ENCODE measurements at places on chromosomes 5 and 9.
A peak's percentile ranks its signal among the peaks of the same experiment; 100 is the strongest.

DNA sequence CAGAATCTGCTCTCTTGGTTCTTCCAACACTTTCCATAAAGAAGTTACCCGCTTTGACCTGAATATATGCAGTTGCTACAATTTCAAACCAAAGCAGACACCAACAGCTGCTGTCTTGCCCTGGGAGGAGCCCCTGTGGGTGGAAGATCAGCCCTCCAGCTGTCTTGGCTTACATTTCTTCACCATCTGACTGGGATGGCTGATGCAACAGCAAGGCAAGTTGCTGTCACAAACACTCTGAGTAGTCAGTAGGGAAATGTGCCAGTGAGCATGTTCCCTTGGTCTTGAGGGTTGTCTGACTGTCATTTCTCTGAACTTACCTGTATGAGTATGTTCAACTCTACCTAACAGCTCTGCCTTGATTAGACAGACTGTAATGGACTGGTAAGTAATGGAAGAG is 152.9 kb downstream of the SGCD start:
- DNase-seq = no peak

DNA sequence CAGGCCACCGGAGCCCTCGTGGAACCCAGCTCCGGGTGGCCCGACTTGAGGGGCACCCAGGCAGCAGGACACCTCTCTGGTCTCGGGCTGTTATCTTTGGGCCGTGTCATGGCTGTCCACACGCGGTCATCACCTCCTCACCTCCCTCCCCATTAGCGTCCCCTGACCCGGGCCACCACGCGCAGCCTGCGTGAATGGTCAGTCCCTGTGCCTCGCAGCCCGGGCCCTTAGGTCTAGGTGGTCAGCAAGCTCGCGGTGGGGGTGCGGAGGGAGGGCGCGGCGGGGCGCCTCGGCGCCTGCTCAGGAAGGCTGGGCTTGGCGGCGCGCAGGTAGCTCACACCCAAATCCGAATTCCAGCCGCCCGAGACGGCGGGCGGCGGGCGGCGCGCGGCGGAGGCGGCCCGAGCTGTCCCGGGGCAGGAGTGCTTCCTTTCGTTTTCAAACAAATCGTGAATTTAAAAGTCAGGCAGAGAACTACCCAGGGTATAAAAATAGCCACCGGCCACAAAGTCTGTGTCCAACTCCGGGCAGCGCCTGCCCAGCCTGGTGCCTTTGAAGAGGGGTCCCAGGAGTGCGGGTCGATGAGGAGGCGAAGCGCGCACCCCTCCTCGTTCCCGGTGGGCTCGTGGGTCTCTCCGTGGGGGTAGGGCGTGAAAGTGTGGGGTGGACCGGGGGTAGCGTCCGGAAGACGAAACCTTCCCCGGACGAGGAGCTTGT is 1.0 kb upstream of the RXRA start:
- peak; percentile 51 for DNase-seq

DNA sequence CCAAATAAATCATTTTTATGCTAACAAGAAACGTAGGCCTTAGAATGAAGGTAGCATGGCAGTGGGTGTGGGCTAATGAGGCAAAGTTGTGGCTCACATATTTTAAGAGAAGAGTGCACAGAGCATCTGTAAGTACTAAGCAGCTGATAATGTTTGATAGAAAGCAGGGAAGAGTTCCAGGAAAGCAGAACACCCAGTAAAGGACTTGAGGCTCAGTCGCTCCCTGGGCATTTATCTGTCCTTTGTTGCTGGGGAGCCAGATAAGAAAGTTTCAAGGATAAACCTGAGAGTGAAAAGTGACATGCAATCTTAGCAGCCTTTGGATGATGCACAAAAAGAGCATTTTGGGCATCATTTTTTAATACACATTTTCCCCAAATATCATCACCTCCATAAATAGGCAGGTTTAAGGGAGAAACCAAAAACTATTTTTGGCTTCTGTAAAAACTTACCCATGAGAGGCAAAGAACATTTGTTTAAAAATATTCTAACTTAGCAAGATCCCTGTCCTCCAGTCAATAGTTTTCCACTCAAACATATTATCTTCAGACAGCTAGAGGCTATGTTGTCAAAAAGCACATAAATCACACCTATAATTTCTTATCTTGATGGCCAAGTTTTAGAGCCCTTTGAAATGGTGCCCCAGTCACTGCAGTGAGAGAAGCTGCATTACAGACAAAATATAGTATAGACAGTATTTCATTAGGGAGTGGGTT is 3.4 kb downstream of the FREM1 start:
- no peak for DNase-seq

- DNase-seq = peak; percentile 56
Observed at GRCh38 chr5:123035360-123035917, 1.1 kb downstream of the PPIC start.

- no peak for DNase-seq
Observed at GRCh38 chr5:150428978-150429377, 16.3 kb upstream of the CD74 start.

GRCh38 chr9:130199605-130200004 is 27.4 kb downstream of the NCS1 start:
- DNase-seq = peak; percentile 74

DNA sequence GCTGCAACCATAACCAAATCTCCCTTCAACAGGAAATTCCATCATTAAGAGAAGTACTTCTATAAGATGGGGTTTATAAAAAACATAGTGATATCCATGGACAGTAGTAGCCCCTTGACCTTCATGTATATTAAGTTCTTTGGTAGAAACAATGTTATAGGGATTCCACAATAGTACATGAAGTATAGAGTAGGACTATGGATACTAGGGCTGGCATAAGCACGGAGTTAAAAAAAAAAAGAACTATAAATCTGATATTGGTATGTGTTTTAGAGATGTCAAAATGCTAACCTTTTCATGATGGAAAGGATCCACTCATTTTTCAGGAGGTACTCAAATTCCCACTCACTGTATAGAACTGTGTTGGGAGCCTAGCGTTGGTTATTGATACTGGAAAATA is 337.6 kb downstream of the FGF10 start:
- DNase-seq = no peak

DNA sequence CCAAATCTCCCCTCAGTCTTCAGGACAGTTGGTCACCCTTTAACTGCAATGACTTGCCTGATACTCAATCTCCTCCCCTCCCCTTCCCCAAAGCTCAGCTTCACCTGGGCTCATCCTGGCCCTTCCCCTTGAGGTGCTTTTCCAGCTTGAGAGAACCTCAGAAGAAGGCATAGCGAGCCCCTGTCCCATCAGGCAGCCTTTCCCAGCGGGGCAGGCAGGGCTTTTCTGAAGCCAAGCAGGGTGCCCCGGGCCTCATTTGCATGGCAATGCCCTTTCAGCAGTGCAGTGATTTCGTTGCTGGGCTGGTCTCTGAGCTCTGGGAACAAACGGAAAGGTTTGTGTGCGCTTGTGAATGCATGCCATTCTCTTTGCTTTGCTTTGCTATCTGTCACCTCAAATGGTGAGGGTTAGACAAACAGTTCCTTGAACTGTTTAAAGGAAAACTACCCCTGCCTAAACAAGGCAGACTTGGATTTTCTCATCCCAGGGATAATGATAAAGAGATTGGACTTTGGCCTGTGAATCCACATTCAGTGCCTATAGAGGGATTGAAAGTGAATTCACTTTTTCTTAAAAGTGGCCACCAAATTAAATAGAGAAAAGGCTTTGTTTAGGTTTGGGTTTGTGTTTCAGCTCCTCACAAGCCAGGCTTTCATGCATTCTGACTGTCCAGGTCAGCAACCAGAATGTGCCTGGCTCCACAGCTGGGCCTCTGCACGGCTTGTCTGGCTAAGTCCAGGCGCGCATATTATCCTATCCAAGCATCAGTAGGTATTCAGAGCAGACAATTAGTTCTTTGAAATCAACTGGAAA is 165.3 kb downstream of the ZNF608 start:
- DNase-seq = peak; percentile 36

DNA sequence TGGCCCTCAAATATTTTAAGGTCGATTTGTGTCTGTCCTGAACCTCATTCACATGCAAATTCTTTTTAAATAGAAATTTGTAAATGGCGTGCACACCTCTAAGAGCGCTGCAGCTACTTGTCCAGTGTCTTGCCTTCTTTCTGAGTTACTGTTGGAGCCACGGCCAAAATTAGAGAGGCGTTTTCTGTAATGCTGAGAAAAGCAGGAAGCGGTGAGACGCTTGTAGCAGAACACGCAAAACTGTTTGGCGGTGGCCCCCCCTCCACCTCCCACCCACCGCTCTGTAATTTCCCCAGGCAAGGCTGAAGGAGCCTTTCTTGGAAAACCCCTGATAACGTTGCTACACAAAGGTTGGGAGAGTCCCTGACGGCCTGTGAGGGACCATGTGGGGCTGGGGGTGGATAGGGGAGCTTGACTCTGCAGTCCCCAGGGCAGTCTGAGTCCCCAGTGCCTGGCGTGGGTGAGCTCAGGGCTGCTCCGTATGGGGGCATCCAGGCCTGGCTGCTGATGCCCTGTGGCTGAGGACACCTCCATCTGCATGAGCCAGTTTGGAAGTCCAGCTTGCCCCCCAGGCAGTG is 96.5 kb downstream of the GADD45G start:
- DNase-seq = no peak

DNA sequence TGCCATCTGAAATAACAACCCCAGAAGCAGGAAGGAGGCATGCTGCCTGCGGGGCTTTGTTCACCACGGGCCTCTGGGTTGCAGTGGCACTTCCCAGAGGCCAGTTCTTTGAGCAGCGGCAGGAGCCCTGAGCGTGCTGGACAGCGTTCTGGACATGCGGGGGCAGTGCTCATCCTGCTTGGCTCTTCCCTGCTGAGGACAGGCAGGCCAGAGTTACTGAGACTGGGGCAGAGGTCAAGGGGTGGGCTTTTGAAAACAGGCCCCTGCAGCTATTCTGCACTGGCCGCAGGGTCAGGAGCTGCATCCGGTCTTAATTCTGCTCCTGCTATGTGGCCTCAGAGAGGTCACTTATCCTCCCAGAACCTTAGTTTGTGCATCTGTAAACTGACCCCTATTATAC is 258.6 kb downstream of the FSTL4 start:
- no peak for DNase-seq

DNA sequence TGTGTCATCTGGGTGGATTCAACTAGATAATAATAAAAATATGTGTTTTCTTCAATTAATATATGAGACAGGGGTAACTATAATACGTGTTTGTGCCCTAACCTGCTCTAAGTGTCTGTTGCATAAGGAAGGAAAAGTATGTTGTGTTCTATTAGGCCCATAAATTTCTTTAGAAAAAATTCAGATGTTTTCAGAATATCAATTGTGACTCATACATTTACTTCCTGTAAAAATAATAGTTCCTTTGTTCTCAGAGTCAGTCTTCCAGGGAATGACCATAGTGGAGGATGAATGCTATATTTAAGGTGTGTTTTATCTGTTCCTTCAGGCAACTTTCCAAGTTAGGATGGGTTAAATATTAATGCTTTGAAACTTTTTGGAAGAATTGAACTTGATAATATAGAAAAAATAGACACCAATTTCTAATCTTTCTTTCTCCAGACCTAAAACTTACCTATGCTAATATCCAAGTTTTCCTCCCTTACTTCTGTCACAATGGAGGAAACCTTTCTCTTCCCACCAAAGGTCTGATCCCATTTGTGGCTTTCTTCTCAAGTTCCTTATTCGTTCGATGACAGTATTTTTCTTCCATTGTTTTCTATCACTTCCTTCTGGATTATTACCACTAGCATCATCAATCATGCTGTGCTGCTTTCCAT is 49.9 kb downstream of the ISL1 start:
- no peak for DNase-seq

DNA sequence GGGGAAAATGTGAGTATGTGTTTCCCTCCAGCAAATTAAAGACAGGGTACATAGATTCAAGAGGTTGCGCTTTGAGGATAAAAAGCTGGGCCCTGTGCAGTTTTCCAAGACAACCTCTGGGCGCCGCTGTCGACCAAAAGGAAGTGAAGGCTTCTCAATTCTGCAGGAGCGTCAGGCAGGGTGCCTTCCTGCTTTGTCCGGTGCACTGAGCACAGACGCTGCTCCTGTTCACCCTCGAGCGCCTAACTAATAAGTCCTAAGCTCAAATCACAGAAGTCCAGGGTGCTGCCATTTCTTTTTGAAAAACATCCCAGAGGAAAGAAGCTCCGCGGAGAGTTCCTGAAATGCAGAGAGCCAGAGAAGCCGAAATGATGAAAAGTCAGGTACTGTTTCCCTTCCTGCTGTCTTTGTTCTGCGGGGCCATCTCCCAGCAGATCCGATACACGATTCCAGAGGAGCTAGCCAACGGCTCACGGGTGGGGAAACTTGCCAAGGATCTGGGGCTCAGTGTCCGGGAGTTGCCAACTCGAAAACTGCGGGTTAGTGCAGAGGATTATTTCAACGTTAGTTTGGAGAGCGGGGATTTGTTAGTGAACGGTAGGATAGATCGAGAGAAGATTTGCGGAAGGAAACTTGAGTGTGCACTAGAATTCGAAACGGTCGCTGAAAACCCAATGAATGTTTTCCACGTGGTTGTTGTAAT is at the start of gene PCDHGB1:
Gene PCDHGB1, plus strand, starts transcription at position 183 of the 703 bp plus-strand sequence. Its CDS starts 162 bp downstream, at position 345.
- no peak for DNase-seq

DNA sequence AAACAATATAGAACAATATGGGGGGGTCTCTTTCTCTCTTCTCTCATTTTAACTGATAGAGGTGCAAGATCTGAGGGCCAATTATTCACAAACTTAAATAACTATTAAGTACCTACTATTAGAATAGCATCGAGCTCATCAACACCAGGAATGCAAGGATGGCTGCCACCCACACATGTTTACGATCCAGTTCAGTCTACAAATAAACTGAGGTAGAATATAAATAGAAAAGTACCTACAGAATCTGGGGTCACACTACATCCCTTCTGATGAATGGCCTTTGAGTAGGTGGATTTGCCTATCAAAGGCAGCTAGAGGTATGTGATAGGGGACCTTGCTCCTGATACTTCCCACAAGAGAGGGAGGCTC is 91.8 kb upstream of the ZNF366 start:
- DNase-seq = no peak

GRCh38 chr5:43631182-43631910 is 28.4 kb downstream of the NNT start:
- peak; percentile 34 for DNase-seq

DNA sequence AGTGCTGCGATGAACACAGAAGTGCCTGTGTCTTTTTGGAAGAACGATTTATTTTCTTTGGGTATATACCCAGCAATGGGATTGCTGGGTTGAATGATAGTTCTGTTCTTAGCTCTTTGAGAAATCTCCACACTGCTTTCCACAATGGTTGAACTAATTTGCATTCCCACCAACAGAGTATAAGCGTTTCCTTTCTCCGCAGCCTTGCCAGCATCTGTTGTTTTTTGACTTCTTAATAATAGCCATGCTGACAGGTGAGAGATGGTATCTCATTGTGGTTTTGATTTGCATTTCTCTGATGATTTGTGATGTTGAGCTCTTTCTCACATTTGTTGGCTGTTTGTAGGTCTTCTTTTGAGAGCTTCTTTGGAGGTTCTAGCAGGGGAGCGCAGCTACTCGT is 134.6 kb downstream of the TENT4A start:
- DNase-seq = no peak

Measured in prostate gland (tissue), 2 donors.